Right lobe of liver (tissue), 6 donors: ENCODE measurements at places on chromosomes 4 and X. TPM values are rescaled to one million over a fixed set of nuclear protein-coding genes. Genes with fewer than 3 reads are reported as not detected.

Gene XPNPEP2
- total RNA-seq = 30.7 TPM

Gene MAGEA1
- total RNA-seq = not detected

Gene PPP2R3B
- 4.2 TPM for total RNA-seq

Gene TSPAN7
- 10.2 TPM for total RNA-seq

- no peak for DNase-seq
Measured at GRCh38 chrX:3504916-3505315, 158.5 kb upstream of the MXRA5 start.

DNA sequence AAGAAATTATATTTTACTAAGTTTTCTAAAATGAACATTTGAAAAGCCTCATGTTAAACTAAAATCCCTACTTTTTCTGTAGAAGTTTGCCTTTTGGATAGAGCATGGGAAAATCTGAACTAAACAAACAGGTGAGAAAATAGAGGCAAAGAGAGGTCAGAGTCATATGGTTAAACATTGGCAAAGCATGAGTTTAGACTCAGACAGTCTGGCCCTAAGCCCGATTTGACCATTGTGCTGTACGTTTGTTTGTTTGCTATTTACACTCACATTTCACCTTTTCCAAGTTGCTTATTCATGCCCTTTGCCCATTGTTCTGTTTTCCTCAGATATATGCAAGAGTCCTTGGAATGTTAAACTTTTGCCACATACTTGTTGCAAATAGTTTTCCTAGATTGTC lies 85.4 kb downstream of the TIGD2 start:
- no peak for DNase-seq

- no peak for DNase-seq
Measured at GRCh38 chr4:11440481-11441193, 11.9 kb upstream of the HS3ST1 start.

- DNase-seq = no peak
Measured at GRCh38 chr4:77433418-77433733, 172.2 kb upstream of the CXCL13 start.

DNA sequence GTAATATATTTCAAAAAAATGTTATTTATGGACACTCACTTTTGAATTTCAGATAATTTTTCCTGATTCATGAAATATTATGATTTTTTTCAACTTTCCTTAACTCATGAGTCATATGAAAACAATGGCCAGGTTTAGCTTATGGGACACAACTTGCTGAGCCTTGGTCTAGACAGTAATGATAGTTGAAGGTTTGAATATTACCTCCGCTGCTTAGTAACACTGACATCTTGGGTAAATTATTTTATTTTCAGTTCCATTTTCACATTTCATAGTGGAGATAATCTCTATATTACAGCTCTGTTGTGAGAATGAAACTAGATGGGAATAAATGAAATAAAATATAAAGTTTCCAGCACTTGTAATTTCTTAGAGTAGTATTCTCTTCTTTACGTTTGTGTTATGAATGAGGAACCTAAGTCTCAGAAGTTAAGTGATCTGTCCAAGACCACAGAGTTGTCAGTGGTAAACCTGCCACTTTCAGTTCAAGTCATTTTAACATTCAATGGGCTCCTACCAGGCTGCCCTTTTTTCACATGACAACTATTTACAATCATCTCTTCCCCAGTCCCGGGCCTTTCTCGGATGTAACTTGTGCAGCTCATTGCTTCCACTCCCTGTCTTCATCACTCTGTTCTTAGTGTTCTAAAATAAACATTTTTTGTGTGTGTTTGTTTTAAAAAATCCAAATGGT lies 46.8 kb upstream of the GC start:
- DNase-seq = no peak
